ENCODE measurements at places on chromosomes 16 and 17.
A peak's percentile ranks its signal among the peaks of the same experiment; 100 is the strongest.

- DNase-seq = no peak
Observed at GRCh38 chr17:64775701-64776570, 113.8 kb upstream of the SMURF2 start.

DNA sequence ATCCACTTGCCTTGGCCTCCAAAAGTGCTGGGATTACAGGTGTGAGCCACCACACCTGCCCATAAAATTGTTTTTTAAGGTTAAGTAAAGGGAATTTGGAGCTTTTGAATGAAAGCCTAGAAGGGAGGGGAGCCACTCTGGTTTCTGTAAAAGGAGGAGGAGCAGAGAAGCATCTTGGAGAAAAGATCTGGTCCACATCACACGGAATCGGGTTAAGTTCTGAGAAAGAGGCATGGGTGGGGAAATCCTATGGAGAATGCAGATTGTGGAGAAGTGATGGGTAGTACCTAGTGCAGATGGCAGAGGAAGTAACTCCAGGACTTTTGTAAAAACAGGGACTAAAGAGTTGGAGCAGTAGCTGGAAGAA is 18.3 kb upstream of the CEP112 start:
- DNase-seq = no peak

- DNase-seq = no peak
Observed at GRCh38 chr17:55037828-55038227, 69.3 kb downstream of the STXBP4 start.

- DNase-seq = peak; percentile 97
Observed at GRCh38 chr17:54968262-54968987, at the start of the genes COX11 and STXBP4. Gene COX11 (minus strand): TSS chr17:54968654. CDS start chr17:54968646, 8 bp downstream. Gene STXBP4 (plus strand): TSS chr17:54968765. CDS start chr17:54986220, 17,455 bp downstream.

DNA sequence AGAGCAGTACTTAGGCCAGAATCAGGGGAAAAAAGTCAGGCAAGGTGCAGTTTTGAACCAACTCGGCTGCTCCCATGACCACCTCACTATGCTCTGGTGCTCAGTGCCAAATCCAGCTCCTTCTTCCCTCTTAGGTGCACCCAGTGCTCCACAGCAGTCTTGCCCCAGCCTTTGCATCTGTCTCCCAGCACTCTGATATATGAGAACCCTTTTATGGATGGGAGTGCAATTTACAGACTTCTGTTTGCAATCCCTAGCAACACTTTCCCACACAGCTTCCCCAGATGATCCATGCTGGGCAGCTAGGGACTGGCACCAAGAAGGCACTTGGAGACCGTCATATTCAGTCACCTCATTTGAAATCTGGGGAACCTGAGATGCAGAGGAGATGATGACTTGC is 267.9 kb upstream of the CCL2 start:
- no peak for DNase-seq

DNA sequence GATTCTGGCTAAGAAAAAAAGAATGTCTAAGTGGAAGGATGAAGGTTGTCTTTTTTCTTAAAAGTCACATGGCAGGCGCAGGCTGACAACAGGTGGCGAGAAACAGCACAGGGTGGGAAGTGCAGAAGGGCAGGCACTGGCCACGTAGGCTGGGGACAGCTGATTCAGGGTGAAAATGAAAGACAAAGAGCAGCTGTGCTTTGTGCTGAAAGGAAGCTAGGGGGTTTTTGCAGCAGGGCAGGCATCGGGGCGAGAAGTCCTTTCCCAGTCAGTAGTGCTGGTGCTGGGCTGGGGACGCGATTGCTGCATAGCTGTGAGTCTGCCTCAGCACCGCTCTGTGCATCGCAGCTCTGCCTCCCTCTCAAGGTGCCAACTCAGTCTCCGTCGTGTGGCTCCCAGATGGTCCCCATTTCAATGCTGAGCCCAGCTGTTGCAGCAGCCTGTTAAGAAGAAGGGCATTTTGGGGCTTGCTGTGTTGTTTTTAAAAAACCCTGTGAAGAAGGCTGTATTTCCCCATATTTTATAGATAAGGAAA is 183.1 kb upstream of the CCL2 start:
- DNase-seq = no peak

Data from chondrocyte (in vitro differentiated cells).